SIG-M5 (cell line): ENCODE measurements at places on chromosomes 6 and 20.

DNA sequence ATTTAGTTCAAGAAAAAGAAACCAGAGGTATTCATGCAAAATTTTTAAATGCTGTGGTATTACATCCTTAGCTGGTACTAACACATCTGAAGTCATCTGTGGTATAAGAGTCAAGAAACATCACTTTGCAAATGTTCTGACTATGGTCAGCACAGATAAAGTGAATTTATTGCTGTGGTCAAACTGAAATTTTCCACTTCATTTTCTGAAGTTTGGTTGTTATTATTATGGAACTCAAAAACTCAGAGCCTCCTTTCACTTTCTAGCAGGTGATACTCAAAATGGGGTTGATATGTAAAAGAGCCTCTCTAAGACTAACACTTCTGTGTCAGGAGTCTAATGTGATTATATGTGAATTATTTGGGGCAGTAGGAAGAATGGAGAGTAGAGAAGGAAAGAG lies 257.8 kb downstream of the RNGTT start:
- DNase-seq = no peak

DNA sequence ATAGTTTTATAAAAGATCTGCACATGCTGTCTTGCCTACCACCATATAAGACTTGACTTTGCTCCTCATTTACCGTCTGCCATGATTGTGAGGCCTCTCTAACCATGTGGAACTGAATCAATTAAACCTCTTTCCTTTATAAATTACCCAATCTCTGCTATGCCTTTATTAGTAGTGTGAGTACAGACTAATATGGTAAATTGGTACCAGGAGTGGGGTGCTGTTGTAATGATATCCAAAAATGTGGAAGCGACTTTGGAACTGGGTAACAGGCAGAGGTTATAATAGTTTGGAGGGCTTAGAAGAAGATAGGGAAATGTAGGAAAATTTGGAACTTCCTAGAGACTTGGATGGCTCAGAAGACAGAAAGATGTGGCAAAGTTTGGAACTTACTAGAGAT lies 64.2 kb upstream of the TFAP2D start:
- no peak for DNase-seq

GRCh38 chr6:161747506-161747905 lies 473.6 kb upstream of the AGPAT4 start:
- DNase-seq = no peak

GRCh38 chr6:134309983-134310605 lies 7.8 kb downstream of the SGK1 start:
- no peak for DNase-seq

GRCh38 chr6:148682990-148683389 lies 63.8 kb upstream of the UST start:
- DNase-seq = peak; percentile 81

DNA sequence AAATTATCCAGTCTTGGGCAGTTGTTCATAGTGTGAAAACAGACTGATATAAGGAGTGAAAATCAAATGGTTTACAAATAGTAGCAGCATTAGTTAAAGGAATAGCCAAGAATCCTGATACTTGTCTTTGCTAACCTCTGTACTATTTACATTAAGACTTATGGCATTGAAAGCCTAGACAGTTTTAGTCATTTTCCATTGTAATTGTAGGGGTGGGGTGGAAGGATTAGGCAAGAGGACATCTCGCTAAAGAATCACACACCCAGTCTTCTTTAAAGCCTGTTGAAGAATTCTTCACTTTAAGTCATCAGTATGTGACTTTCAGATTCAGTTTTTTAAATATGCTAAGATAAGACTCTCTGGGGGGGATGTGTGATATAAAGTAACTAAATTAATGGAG lies 207.5 kb upstream of the PHACTR1 start:
- no peak for DNase-seq

- no peak for DNase-seq
Observed at GRCh38 chr6:17768881-17769280, 62.2 kb upstream of the NUP153 start.

DNA sequence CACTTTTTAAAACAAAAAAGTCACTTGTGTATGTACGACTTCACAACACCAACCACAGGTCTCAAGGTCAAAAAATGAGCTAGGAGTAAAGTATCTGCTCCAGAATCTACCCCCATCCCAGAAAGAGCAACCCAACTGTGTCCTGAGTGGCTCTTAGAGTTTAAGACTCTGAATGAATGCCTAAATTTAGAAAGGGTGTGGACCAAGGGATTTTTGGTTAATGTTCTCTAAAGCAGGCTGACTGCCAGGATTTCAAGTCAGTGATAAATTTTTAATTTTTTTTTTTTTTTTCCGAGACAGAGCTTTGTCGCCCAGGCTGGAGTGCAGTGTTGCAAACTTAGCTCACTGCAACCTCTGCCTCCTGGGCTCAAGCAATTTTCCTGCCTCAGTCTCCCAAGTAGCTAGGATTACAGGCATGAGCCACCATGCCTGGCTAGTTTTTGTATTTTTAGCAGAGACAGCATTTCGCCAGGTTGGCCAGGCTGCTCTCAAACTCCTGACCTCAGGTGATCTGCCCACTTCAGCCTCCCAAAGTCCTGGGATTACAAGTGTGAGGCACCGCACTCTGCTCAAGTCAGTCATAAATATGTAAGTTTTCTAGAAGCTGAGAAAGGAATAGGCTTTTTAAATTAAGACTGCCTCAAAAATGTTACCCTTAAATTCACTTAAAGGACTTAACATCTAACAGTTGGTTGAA lies 20.2 kb downstream of the STAU1 start:
- DNase-seq = no peak

GRCh38 chr6:168216751-168217191 lies 102.8 kb downstream of the DACT2 start:
- DNase-seq = no peak
